ENCODE measurements at places on chromosomes 16 and 17.

DNA sequence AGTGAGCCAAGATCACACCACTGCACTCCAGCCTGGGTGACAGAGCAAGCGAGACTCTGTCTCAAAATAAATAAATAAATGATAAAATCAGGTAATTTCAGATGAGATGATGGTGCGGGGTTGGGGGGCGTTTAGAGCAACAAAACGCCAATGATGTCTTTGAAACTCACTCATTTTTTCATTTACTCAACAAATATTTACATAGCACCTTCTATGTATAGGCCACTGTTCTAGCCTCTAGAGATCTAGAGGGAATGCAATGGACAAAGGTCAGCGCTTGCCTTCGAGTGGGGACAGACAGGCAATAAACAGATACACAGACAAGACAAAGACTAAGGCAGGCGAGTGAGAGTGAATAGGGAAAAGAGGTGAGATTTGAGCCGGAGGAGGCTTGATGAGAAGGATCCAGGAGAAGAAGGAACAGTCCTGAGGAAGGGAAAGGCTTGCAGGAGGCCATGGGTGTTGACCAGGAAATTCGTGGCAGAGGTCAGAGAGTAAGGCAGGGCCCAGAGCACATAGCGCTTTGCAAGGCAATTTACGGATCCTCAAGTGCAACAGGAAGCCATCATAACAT lies 14.1 kb downstream of the ALDH3A1 start:
- no peak for DNase-seq

- no peak for DNase-seq
These were observed 39.6 kb upstream of the PLCG2 start for GRCh38 chr16:81739503-81739902.

DNA sequence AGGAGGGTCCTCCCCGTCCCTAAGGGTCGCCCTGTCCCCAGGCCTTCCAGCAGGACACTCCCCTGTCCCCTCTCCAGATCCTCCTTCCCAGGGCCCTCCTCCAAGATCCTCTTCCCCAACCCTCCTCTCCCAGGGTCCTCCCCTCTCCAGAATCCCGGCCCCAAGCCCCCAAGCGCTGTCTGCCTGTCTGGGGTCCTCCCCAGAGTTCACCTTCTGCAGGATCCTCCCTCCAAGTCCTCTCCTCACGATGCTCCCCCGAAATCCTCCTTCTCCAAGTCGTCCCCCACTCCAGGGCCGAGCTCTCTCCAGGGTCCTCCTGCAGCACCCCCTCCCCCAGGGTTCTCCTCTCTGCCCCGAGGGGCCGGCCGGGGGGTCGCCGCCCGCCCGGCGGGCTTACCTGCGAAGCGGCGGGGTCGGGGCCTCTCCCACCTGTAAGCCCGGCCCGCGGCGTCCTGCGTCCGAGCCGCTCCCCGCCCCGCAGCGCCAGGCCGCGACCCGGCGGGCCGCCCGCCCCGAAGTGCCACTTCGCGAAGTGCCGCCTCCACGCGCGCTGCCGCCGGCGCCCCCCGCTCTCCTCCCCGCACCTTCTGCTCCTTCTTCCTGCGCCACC lies 678 bp upstream of the BAIAP2 start:
- DNase-seq, result no peak

GRCh38 chr16:12868169-12868568 lies 33.2 kb upstream of the SHISA9 start:
- no peak for DNase-seq

DNA sequence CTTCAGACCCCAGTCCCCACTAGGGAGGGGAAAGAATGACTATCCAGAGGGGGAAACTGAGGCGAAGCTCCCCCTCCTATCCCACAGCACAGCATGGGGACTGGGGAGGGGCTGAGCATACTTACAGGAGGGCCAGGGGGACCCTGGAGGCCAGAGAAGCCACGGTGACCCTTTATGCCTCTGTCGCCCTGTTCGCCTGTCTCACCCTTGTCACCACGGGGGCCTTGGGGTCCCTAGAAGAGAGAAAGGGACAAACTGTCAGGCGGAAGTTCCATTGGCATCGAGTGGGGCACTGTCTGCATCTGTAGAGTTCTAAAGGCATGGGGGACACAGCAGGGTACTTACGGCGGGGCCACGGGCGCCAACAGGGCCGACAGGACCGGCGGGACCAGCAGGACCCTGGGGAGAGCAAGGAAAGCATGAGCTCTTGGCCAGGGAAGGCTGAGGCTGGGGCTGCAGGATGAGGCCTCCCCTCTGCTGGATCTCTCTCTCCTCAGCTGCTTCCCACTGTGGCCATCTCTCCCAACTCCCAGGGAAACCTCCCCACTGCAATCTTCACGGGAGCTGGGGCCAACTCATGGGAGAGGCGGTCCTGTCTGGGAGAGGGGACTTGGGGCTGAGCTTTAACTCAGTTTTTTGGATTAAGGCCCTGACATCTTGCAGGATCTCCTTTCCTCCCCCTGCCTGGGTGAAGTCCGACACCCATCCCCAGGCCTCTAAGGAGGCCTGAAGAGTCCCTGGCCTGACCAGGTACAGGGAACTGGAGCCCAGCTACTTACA lies 13.5 kb downstream of the COL1A1 start:
- DNase-seq, result no peak

DNA sequence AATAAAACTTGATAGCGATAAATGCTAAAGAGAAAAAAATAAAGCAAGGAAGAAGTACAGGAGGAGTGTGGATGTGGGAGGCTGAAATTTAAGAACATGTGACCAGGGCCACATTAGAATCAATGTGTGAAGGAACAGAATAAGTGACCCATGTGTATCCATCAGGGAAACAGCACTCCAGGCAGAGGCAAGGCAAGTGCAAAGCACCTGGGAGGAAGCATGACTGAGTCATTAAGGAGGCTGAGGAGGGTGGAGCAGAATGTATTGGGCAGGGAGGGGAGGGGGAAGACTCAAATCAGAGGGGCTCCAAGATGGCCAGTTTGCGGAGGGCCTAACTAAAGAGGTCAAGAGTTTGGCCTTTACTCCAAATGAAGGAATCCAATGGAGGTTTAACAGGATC lies 8.0 kb downstream of the CDR2 start:
- DNase-seq, result no peak

DNA sequence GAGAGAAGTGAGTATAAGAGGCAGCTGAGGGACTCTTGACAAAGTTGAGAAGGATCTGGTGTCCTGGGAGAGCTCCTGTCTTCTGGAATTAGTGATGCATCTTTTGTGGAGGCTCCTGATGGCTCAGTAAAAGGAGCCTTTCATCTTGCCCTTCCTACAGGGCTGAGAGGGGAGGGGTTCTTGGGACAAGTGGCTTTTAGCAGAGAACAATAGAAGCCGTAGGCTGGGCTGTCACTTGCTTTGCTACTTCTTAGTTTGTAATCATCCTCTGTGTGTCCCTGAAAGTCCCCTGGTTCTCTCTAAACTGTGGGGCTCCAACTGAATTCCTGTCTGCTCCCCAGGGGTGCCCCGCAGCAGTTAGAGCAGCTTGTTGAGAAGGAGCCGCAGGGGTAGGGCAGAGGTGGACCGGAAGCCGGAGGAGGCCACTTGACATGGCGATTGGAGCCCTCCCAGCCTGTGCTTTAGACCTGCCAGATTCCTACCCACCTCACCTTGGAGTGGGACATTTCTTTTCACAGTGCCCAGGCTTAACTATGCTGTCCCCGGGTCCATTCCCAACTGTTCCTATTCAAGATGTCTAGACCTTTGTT lies 85.1 kb downstream of the PRKCA start:
- no peak for DNase-seq

DNA sequence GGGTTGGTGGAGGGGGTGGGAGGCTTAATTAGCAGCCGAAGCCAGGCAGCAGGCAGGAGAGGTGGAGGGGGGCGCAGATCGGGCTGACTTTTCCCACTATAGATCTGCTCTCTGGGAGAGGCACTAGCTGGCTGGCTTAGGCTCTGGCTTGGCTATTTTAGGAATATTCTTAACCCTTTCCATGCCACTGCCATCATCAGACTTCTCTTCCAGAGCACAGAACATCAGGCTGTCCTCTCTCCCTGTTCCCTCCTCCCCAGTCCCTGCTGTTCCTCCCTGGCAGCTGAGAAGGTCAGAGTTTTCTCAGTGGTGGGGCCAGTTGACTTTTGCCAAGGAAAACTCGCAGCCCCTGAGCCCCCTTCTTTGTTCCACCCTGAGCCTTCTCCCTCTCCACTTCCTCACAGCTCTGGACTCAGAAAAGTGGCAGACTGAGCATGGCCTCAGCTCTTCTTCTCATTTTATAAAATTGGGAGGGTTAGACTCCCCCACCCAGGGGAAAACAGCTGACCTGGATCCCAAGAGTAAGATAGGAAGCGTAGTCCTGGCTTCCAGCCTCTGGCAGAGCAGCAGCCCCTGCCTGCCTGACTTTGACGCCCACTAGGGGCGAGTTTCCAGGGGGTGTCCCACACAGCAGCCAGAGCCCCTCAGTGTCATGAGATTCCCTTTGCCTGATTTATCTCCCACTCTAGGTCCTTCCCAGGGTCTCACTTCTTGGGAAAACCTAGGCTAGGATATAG lies 9.9 kb upstream of the C1QL1 start:
- DNase-seq, result no peak

DNA sequence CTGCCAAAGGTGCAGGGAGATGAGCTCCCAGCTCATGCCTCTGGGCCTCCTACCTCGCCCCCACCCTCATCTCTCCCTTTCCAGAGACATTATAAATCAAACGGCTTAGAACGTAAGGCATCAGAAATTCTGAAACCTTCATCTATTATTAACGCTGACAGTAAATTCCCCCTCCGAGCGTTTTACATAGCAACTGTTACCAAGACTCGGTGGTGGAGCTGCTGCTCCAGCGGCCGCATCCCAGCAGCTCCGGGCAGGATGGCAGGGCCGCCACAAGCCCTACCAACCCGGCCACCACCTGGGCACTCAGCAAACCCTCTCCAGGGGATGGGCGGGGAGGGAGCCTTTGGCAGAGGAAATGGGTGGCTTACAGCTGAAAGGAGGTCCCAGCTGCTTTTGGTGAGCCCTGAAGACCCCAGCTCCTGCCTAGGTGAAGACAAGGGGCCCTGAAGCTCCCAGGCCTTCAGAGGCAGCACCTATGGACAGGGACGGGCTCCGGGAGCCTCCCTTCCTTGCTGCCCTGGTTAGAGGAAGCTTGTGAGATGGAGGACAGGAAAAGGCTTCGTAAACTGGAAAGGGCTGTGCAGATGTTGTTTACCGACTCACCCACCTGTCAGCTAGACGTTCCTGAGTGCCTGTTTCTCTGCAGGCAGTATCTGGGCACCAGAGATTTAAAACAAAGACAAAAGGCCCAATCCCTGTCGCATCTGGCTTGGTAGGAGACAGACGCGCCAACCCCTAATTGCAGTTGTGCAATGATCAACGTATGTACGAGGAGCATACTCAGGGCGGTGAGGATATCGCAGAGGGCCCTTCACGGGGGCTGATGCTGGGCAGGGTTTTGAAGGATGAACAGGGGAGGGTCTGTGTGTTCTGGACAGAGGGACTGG lies 76.9 kb downstream of the RAI1 start:
- DNase-seq, result no peak

- DNase-seq, result no peak
These were observed 2.5 kb downstream of the KRT32 start for GRCh38 chr17:41464682-41465081.

DNA sequence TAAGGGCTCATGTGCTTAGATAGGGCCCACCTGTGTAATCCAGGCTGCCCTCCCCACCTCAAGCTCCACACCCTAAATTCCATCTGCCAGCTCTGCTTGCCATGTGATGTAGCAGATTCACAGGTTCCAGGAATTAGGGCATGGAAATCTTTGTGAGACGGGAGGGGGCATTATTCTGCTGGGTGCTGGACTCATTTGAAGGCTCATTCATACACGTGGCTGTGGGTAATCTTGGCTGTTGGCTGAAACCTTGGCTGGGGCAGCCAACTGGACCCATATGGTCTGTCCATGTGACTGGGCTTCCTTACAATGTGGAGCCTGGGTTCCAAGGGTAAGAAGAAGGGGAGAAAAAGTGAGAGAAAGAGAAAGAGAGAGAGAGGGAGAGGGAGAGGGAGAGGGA lies 115.1 kb downstream of the CYLD start:
- DNase-seq, result no peak

DNA sequence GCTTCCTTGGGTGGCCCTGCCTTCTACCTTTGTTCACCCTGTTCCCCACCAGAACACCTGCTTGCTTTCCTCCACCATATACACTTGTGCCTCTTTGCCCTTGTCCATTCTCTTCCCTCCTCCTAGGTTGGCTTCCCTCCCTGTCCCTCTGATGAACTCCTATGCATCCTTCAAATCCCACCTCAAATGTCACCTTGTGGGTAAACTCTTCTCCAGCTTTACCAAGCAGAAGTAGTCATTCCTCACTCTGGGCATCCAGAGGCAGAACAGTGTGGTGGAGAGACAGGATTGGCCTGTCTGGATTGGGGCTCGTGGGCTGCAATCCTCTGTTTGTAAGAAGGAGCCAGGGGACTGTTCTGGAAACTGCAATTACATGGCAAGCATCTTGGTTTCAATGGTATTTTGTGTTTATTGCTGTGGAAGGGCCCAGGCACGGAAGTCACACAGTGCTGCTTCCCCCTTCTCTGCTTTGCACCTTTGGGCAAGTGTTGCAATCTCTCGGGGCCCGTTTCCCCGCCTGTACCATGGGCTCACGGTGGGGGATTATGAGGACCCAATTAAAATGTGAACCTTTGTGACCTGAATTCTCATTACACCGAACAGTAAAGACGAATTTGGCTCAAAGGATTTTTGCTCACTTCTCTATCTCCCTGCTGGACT lies 21.9 kb upstream of the NXPH3 start:
- no peak for DNase-seq

DNA sequence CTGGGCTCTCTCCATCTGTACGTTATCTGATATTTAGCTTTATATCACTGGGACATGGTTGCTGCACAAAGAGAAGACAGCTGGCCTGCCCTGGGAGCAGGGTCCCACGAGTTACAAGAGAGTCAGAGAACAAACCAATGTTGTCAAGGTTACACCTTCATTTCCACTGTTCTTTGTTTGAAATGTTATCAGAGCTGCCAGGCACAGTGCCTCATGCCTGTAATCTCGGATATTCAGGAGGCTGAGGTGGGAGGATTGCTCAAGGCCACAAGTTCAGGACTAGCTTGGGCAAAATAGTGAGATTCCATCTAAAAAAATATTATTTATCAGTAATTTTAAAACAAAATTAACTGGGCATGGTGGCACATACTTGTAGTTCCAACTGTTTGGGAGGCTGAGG lies 34.6 kb downstream of the ATP6V0A1 start:
- DNase-seq, result no peak

DNA sequence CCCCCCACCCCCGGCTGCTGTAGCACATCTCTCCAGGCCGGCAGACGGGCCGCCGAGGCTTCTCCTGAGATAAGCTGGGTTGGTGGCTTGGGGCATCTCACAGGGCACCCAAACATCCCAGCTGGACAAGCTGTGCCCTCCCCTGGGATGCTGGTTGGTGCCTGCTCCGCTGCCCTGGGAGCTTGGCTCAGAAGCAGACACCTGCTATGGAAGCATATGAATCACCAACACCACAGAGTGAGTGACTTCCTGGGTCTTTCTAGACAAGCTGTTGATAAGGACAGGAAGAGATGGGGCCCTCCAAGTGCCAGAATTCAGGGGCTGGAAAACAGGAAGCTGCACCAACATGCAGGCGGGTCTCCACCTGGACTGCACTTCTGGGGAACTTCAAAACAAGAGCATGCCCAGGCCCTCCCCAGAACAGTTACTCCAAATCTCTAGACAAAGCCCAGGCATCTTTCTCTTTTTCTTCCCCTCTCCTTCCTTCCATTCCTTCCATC lies 13.7 kb downstream of the C16orf95 start:
- no peak for DNase-seq
